ENCODE measurements at places on chromosomes 4 and X.

DNA sequence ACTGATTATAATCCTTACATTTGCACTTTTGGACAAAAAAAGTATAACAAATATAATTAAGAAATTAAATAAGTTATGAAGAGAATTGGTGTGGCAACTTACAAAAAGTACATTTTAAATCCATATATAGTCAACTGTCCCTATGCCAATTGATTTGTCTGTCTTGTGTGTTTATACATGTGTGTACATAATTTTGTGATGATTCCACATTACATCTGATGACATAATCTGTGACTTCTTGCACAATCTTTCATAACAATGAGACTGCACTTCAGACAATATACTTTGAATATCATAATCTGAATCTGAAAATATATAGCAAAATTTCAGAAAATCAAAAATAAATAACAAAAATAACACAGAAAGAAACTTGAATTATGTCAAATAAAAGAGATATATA, 953.4 kb downstream of the FAT4 start:
- no peak for DNase-seq

- no peak for DNase-seq
Measured at GRCh38 chrX:96824166-96824565, 59.5 kb upstream of the RPA4 start.

GRCh38 chr4:24174602-24175001, 284.8 kb upstream of the PPARGC1A start:
- DNase-seq = no peak

DNA sequence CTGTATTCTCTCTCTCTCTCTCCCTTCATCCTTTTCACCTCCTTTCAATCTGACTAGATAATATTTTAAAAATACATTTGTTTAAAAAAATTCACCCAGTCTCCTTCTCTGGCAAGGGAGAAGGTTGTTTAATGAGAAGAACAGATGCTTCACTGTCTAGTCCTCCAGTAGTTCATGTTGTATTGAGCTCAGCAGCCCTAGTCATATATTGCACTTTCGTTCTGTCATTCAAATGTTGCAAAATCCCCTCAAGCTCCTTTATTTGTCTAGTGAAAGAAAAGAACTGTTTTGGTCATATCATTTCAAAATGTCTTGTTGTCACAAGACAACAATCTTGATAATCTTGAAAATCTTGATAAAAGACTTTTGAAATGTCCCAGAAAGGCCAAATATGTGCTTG, 248.0 kb downstream of the GALNTL6 start:
- DNase-seq = no peak

DNA sequence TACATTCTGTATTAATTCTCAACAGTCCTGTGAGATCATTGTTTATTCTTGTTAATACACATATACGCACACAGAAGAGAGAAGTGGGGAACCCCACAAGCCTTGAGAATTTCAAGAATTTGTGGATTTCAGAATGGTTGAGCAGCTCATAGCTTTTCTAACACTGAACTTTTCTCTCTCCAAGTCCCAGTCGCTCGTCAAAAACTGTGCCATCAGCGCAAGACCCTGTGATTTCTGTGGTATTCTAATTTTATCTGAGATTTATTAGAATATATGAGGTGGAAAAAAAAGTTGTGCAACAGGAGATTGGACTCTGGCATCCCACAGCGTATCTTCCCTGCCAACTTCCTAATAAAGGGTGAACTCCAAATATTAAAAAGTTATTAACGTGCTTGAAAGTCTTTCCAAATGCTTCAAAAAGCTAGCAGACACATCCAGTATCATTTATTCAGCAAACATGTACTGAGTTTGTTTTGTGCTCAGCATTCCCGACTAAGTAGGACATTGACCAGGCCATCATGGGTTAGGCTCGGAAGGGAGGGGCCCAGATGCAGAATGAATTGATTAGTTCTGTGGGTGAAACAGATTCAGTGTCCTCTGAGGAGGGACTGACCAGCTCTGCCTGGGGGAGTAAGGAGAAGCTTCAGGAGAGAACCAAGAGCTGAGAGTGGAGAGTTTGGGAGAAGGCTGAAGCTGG, 165.6 kb downstream of the CBR4 start:
- DNase-seq = no peak

DNA sequence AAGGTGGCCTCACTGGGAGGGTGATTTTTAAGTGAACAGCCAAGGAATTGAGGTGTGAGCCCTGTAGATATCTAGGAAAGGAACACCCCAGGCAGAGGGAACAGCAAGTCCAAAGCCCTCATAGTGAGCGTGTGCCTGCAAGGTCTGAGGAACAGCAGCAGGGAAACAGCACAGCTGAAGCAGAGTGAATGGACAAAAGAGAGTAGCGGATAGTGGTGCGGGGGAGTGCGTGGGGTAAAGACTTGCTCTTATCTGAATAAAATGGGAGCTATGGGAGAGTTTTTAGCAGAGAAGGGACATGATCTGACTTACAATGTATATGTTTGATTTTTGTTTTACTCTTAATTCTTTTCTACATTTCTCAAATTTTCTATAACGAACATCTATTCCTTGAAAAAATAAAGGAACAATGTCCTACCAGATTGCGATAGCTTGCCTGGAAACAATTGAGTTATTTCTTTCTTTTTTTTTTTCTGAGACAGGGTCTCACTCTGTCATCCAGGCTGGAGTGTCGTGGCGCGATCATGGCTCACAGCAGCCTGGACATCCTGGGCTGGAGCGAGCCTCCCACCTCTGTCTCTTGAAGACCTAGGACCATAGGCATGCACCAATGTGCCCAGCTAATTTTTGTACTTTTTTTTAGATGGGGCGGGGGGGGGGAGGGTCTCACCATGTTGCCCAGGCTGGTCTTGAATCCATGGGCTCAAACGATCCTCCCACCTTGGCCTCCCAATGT, 19.5 kb upstream of the HADH start:
- no peak for DNase-seq
